Activated T-cell treated with anti-CD3 and anti-CD28 coated beads, Interleukin-2, amount 50 U/mL, for 72 hours (primary cell): ENCODE measurements at places on chromosomes 1 and 21. TPM values are rescaled to one million over a fixed set of nuclear protein-coding genes. Genes with fewer than 3 reads are reported as not detected.
A peak's percentile ranks its signal among the peaks of the same experiment; 100 is the strongest.

- DNase-seq: no peak
Measured at GRCh38 chr1:203317429-203318228, 12.3 kb downstream of the BTG2 start.

DNA sequence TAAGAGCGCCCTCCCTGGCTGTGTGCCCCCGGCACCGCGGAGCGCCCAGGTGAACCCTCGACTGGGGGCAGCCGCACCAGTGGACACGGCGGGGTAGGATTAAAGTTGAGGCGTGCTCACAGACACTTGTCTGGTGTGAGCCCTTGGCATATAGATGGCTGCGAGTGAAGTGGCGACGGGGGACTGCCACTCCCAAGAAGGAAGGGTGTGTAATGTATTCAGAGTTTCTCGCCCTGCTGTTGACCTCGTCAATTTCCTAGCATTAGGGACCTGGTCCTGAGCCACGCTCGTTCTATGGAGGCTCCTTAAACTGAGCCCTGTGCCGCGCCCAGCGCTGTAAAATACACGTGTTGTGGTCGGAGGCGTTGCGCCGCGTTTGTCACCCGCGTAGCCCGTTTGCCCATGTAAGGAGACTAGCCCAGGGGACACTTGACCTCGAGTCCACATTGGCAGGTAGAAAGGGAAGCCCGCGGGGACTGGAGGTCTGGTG, 554 bp downstream of the EVA1C start:
- peak; percentile 28 for DNase-seq

GRCh38 chr21:45530423-45531113, 11.7 kb downstream of the SLC19A1 start:
- DNase-seq: no peak

GRCh38 chr1:64865105-64865757, 101.1 kb downstream of the JAK1 start:
- DNase-seq: no peak

GRCh38 chr1:27538793-27539192, 48.8 kb upstream of the WASF2 start:
- DNase-seq: no peak

DNA sequence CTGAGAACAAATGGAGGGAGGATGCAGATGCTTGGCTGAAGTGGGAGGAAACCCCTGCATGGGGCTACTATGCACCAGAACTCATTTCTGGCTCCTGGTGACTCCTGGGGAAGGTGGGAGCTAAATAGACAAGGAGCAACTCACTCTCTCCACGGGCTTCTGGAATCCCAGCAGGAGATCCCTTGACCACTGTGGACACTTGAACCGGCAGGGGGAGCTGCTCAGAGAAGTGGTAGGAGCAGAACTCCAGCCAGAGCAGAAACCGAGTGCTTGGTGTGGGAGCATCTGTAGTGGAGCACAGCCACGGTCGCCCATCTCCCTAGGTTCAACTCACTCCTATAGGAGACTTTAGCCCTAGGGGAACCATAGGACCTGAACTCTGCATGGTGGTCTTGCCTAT, 205.6 kb upstream of the GJB5 start:
- no peak for DNase-seq

- no peak for DNase-seq
Measured at GRCh38 chr1:43140010-43140409, 32.1 kb downstream of the EBNA1BP2 start.

- DNase-seq: no peak
Measured at GRCh38 chr1:94793296-94793656, 26.9 kb upstream of the SLC44A3 start.

GRCh38 chr21:19340954-19341353, 937.4 kb upstream of the TMPRSS15 start:
- DNase-seq: no peak

DNA sequence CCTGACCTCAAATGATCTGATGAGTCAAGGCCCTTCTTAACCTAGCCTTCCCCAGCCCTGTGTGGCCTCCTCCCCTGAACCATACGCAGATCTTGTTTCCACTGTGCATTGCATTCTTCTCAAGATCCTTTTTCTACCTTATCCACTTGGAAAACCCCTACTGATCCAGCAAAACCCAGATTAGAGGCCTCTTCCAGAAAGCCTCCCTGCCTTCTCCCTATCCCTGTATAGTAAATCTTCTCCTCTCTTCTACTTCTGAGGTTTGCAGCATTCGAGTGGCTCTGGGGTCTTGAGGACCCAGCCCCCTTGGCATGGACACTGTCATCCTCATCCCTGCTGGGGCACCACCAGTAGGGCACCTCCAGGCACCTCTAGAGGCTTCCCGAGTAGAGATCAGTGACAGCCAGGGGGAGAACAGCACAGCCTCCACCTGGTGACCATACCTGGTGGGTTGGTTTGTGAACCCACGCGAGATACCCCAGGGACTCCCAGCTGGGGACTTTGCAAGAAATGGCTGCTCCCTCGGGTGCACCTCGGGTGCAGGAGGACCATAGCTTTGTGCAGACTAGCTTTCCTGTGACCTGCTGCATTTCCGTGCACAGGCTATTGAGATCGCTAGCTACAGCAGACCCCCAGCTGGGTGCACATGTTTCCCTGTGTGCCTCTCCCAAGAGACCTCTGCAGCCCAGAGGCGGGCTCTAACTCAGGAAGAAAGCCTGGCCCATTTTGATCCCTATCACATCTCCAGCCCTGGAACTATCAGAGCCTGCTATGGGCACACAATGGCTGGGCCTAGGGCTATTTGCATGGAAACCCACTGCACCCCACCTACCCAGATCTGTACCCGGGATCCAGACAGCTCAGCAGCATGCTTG, 34.2 kb downstream of the MATN1 start:
- no peak for DNase-seq

- peak; percentile 0 for DNase-seq
Measured at GRCh38 chr21:45003331-45004058, 63.7 kb downstream of the SLX9 start.

GRCh38 chr1:58879464-58879863, 95.6 kb upstream of the JUN start:
- no peak for DNase-seq

DNA sequence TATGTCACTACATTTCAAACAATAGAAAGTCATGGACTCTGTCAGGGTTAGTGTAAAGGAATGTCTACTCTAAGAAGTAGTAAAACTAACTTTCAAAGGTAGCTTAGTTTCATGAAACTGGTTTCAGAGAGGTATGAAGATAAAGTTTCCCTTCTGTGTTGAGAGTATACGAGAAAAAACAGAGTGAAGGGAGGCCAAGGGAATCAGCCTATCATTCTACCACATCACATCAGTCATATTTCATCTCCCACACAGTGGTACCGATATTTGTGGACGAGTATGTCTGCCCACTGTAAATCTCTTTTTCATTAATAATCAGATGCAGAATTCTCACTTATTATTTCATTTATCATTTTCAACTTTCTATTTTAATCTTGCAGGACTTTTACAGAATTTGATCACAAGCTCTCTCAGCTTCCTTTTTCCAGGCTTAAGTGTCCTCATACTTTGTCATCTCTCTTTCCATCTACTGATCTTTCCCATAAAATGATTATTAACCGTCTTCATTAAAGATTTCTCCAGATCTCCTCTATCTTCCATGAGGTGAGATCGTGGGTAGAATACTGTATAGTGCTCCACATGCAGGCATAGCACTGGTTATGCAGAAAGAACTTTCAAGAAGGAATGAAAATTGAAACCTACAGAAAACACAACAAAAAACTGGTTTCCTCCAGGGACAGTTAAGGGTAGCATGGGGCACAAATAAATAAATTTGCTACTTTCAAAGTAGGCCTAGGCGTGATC, 11.5 kb upstream of the IFI16 start:
- DNase-seq: no peak

The NBPF1 gene
- 17.6 TPM for total RNA-seq

The FAM163A gene
- total RNA-seq: not detected

The NR0B2 gene
- not detected for total RNA-seq

The ZBTB8OS gene
- total RNA-seq: 61.2 TPM

The MAGI3 gene
- total RNA-seq: 5.5 TPM

The RNU1-4 gene
- 1,100 TPM for total RNA-seq

The SLC37A1 gene
- 27.5 TPM for total RNA-seq

The BEND5 gene
- total RNA-seq: 6.4 TPM
